ENCODE measurements at places on chromosomes 7 and 10.

- DNase-seq, result no peak
Measured at GRCh38 chr10:13873196-13873595, 286.4 kb downstream of the PRPF18 start.

DNA sequence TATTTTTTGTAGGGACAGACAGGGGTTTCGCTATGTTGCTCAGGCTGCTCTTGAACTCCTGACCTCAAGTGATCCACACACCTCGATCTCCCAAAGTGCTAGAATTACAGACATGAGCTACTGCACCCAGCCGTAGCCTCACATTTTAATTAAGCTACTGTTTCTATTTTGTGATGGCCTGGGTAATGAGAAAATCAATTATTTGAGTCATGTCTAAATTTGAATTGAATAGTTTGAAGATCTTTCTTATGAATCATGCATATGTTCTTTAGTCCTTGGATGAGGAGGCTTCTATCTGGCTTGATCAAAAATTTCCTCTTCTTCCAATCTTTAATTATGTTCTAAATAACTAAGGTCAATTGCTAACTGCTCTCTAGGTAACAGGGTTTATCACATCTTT lies 175.0 kb downstream of the REEP3 start:
- DNase-seq, result no peak

DNA sequence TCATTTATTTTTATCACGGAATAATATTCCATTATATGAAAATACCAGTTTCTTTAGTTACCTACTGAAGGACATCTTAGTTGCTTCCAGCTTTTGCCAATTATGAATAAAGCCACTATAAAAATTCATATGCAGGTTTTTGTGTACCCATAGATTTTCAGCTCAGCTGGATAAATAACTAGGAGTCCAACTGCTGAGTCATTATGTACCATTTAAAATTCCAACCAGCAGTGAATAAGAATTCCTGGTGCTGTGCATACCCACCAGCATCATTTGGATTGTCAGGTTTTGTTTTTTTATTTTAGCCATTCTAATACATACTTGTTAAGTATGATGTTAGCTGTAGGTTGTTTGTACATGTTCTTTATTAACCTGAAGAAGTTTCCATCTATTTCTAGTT lies 14.5 kb downstream of the FAM24B start:
- DNase-seq, result peak; percentile 49

DNA sequence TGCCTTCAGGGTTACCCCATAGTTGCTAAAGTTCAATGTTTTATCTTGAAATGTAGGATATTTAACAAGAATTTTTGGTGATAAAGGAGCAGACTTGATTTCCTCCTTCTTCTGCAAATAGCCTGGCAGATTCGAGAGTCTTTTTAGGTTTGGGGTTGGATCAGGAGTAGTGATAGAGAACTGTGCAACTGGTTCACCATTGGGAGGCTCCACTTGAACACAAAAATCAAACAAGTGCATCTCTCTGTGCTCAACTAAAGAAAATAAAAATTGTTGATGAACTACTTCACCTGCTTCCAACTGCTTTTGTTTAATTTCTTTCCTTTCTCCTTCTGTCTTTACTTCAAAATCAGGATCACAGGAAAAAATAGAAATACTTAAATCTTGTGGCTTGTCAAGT lies 58.5 kb downstream of the MACC1 start:
- DNase-seq, result no peak

DNA sequence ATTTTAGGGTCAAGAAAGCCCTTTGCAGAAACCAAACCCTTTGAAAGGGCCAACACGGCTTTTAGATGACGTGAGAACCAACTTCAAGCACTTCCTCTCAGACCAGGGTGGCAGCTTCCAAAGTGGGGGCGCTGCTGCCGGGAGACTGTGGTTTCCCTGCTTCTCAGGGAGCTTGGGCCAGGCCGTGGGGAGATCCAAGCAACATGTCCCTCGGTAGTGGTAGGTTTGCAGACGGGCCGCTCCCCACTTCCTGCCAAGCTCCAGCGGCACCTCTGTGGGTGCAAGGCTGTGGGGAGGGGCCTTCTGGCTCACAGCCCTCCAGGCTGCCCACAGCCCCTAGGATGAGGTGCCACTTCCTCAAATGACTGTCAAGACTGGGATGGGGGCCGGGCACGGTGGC lies 132.4 kb downstream of the FAM53B start:
- DNase-seq, result no peak

- no peak for DNase-seq
Measured at GRCh38 chr10:119677904-119678755, 26.9 kb downstream of the BAG3 start.

DNA sequence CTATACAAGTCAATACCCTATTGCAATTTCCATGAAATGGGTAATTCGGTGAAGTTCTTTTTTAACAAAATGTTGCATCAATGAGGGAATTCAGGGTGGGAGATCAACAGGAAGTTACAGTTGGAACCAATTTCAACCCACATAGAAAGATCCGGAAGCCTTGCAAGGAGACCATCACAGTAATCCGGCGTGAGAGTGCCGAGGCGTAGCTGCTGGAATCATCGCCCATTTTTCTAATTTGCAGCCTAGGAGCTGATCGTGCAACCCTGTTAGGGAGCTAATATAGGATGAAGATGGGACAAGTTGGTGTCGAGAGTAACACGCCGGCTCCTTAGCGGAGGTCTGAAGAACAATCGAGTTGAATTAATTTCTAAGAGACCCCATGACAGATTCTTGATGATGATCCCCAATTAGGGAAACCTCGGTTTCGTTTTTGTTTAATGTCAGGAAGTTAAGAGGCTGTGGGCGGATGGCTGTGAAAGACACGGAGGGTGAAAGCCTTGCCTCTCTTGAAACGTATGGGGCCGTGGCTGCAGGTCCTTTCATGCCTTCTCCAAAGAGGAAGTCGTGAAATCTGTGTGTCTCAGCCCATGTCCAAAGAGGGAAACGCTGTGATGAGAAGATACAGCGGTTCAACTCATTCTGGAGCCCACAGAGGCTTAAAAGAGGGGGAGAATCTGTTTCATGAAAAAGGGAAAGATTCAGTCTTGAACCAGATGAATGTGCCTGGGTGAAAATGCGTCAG lies 51.2 kb upstream of the CARD11 start:
- no peak for DNase-seq

DNA sequence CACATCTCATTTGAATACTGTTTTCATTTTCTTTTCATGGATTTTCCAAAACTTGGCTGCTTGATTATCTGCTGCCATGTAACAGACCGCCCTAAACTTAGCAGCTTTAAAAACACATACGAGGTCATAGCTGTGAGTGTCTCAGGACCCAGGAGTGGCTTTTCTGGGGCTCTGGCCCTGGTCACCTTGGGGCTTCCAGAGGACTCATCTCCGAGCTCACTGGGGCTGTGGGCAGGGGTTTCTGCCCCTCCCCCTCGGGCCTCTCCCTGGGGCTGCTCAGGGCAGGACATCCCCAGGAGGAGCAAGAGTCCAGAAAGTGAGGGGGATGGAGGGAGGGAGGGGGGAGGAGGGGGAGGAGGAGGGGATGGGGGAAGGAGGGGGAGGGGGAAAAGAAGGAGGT lies 77.0 kb downstream of the NKX6-2 start:
- DNase-seq, result no peak

DNA sequence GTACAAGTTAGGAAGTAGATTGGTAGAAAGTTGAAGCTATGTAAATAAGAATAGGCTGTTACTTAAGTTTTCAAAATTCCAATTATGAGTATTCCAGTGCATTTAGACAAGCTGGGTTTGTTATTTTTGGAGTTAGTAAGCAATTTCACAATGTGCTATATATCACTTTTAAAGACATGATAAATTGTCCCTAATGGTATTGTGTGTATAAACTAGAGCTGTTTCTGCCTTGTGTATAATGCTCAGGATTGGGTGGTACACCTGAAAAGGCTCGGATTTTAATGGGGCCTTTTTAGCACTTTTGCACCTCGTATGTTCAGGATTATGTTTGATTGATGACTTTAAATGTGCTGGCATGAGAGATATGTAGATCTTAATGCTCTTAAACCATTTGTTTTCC lies 175.8 kb downstream of the VTI1A start:
- DNase-seq, result no peak

GRCh38 chr7:3245077-3245476 lies 56.0 kb upstream of the SDK1 start:
- DNase-seq, result no peak

GRCh38 chr10:75987616-75988015 lies 556.2 kb downstream of the LRMDA start:
- DNase-seq, result no peak

DNA sequence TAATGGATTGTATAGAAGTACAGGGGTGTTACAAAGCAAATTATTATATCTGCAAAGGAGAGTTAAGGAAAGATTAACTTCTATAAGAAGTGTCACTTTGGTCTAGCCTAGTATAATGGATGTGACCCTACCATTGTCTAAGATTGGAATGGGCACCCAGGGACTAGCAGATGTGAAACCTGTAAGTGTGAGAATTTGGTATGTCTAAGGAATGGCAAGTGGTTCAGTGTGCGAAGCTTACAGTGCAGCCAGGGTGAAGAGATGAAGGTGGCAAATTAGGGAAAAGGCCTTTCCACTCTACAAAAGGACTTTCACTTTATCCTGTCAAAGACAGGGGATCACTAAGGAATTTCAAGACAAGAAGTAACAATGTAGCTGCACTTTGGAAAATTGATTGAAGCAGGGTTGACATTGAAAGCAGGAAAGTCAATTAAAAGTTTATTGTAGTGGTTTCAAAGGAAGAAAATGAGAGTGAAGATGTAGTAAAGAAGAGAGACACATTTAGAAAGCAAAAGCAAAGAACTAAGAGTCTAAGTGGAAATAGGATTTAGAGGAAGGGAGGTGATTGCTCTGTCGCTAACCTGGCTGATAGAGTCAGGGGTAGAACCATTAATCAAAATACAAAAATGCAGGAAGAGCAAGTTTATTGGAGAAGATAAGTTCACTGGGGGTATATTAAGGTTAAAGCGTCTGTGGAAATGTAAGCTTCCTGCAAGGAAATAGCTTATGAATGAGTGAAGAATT lies 47.4 kb downstream of the KCND2 start:
- no peak for DNase-seq

DNA sequence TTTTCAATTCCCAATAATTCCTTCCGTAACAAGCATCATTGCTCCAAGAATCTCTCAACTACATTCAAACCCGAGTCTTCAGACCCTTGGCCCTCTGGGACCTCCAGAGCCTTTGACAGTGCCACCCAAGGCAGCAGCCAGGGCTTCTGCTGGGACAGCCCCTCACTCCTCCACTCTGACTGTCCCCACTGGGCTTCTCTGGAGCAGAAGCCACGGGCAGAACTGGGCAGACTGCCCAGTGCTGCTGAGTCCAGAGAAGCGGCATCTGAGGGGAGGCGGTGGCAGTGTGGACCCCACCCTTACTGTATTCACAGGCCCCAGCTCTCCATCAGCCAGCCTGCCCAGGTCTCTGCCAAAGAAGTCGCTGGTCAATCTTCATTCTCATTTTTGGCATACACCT lies 8.8 kb downstream of the CYREN start:
- DNase-seq, result no peak

- no peak for DNase-seq
Measured at GRCh38 chr7:3028758-3029093, 14.9 kb downstream of the CARD11 start.

- no peak for DNase-seq
Measured at GRCh38 chr7:70317356-70317755, 719.1 kb downstream of the AUTS2 start.

- no peak for DNase-seq
Measured at GRCh38 chr7:121157341-121157751, 168.8 kb downstream of the CPED1 start.

DNA sequence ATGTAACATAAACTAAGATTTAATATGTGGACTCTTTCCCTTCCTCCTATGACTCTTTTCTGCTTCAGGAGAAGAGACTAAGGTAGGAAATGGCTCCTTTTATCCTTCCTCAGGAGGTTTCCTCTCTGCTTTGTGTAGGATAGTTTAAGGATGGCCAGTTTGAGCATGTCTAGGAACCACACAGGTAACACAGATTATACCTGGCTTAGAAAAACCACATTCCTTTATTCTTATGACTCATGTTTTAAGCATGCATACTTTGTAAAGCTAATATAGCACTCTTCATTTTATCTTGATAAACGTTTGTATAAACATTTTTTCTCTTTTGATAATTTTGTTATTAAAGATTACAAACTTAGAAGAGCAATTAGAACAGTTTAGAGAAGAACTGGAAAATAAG lies 57.8 kb downstream of the CYP51A1 start:
- DNase-seq, result no peak

GRCh38 chr10:16592378-16592777 lies 70.7 kb upstream of the C1QL3 start:
- DNase-seq, result no peak

GRCh38 chr10:23419655-23420329 lies 19.1 kb upstream of the OTUD1 start:
- no peak for DNase-seq

- no peak for DNase-seq
Measured at GRCh38 chr7:75876126-75876881, 2.5 kb upstream of the RHBDD2 start.

DNA sequence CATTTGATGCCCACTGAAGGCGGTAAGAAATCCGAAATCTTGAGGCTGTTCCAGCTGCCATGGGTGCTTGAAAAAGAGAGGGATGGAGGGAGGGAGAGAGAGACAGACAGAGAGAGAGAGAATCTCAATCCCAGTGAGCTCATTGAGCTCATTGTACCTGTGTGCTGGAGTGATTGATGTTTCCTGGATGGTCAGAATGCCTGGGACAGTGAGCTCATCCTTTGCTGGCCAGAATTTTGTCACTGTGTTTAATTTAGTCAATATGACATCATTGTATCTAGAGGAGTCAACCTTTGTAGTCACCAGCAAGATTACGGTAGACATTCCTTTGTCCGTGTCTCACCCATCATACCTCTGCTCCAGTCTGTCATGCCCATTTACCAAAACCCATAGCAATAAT lies 625.4 kb upstream of the POM121L12 start:
- no peak for DNase-seq

GRCh38 chr10:120282421-120282820 lies 174.6 kb upstream of the PLPP4 start:
- DNase-seq, result no peak

DNA sequence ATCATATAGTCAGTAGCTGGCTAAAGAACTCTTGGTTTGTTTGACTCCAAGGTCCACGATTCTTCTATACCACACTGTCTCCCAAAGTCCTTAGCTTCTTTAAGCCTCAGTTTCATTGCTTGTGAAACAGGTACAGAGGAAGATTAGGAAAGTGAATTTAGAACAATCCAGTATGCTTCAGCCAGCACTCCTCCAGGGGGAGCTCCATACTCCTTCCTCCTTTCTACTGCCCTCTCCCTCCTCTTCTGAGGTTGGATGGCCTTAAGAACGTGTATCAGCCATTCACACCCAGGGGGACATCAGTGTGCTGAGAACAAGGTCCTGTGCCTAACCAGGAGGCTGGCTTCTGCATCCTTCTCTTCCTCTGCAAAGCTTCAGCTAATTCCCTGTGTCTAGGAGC lies 54.8 kb upstream of the CALD1 start:
- peak; percentile 9 for DNase-seq

DNA sequence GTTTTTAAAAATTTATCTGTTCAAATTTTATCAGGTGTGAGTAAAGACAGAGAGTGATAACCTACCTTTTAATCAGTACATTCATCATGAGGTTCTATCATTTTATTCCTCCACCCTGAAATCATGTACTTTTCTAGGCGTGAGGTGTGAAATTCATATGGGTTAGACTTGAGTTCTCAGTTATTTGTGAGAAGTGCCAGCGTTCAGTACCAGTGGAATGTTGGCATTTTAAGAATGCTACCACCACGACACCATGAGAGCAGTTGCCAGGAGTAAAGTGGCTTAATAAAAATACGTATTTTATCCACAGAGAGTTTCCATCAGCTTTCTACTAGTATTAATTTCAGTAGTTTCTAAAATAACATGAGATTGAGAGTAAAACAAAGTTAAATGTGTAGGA lies 104.1 kb upstream of the FERD3L start:
- DNase-seq, result peak; percentile 75

Data from NCI-H460 (cell line).